Activated T-cell treated with anti-CD3 and anti-CD28 coated beads for 24 hours (primary cell): ENCODE measurements at places on chromosomes 4 and X.

- DNase-seq: no peak
Measured at GRCh38 chrX:63503541-63503940, 152.4 kb upstream of the SPIN4 start.

DNA sequence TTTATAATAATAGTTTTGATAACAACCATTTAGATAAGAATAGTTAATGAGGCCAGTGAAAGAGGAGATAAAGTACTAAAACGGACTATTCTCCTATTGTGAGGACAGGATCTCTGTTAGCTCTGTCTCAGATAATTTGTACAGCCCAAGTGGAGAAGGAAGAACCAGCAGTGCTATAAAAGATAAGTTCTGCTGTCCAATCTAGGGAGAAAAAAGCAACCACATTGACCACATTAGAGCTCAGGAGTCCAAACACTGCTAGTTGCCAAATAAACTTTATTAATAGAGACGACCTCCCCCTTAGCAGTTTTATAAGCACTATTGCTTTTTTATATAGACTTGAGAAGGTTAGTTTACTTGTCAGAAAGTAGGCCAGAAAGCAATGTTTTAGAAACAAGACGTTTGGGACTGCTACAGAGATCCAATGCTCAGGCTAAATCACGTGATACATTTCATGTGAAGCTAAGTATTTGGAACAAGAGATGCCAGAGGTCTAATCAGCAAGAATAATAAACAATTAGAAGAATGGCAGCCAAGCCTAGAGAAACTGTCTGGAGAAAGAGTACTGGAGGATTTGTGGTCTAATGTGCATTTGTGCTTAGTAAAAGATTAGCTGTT lies 15.9 kb downstream of the IL15 start:
- no peak for DNase-seq

GRCh38 chr4:143514497-143514896 lies 995 bp downstream of the SMARCA5 start:
- DNase-seq: peak; percentile 4

GRCh38 chr4:57363346-57363745 lies 253.2 kb upstream of the IGFBP7 start:
- no peak for DNase-seq

GRCh38 chr4:178632415-178632814 lies 1190.2 kb upstream of the AGA start:
- no peak for DNase-seq

DNA sequence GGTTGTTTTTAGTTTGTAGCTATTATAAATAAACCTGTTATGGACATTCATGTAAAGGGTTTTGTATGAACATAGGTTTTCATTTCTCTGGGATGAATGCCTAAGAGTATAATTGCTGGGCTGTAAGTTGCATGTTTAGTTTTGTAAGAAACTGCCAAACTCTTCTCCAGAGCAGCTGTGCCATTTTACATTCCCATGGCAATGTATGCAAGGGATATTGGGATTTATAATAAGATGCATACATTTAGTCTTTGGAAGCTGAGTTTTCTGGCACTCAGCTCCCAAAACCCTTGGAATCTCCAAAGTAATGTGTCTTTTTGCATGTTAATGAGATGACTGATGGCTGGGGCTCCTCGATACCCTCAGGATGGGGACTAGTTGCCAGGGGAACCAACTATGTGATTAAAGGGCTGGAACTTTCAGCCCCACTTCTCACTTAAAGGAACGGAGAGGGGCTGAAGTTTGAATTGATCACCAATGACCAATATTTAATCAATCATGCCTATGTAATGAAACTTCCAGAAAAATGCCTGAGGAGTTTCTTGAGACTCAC lies 44.0 kb downstream of the SERTM2 start:
- no peak for DNase-seq

GRCh38 chr4:155978810-155979209 lies 25.1 kb upstream of the CTSO start:
- DNase-seq: no peak

GRCh38 chrX:11053351-11053750 lies 57.8 kb upstream of the HCCS start:
- DNase-seq: no peak

GRCh38 chrX:119084766-119085165 lies 12.0 kb downstream of the CT47C1 start:
- no peak for DNase-seq

- DNase-seq: no peak
Measured at GRCh38 chr4:73258436-73258685, 237 bp downstream of the ANKRD17 start.

DNA sequence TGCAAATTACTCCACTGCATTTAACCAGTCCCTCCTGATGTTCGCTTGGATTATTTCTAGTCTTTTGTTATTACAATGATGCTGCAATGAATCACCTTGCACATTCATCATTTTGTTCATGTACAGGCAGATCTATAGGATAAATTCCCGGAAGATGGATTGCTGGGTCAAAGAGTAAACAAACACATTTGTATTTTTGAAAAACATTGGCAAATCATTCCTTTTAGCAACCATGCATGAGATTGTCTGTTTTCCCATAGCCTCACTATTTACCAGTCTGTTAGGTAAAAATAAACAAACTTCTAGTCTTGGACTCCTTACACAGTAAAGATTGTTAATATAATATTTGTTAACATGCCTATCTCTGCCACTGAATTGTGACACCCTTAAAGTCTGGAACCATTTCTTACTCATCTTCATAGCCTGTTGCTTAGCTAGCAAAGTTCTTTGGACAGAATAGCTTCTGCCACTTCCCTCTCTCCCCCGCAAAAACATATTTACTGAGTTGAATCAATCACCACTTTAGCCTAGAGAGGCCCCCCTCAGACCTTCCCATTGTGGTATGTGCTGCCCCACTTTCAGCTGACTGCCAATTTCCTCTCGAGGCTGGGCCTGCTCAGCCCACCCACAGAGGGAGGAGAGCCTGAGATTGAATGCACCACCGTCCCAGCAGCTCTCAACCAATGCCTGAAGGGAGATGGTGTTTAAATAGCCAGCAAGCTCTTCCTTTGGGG lies 108.4 kb upstream of the ATXN3L start:
- no peak for DNase-seq

GRCh38 chr4:158930639-158930972 lies 161.8 kb downstream of the FNIP2 start:
- no peak for DNase-seq

GRCh38 chr4:40672528-40673522 lies 43.2 kb upstream of the RBM47 start:
- peak; percentile 45 for DNase-seq

GRCh38 chr4:4971796-4972195 lies 47.5 kb downstream of the CYTL1 start:
- DNase-seq: no peak

DNA sequence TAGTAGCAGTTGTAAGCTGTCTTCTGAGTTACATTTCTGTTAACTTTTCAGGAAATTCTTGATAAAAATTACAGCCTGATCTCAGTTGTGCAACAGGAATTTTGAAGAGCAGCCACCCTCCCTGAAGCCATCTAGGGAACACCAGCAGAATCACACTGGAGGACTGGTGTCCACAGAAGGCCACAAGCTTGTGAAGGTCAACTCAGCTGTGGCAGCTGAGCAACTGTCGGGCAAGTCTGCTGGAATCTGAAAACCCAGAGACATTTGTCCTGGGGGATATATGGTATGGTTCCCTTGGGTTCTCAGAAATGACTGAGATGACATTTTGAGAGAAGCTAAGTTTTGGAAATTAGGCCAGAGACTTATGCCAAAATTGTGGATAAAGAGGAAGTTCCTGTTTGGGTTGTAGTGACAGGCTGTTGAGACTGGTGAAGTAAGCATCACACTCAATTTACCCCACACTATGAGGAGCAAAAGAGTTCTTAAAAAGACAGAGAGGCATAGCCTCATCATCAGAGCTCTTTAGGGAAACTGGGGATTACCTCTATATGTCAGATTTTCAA lies 78.1 kb upstream of the TNIP3 start:
- no peak for DNase-seq

GRCh38 chr4:80875642-80876041 lies 154.9 kb upstream of the BMP3 start:
- DNase-seq: no peak

- DNase-seq: no peak
Measured at GRCh38 chr4:40178672-40179071, 18.2 kb upstream of the RHOH start.

DNA sequence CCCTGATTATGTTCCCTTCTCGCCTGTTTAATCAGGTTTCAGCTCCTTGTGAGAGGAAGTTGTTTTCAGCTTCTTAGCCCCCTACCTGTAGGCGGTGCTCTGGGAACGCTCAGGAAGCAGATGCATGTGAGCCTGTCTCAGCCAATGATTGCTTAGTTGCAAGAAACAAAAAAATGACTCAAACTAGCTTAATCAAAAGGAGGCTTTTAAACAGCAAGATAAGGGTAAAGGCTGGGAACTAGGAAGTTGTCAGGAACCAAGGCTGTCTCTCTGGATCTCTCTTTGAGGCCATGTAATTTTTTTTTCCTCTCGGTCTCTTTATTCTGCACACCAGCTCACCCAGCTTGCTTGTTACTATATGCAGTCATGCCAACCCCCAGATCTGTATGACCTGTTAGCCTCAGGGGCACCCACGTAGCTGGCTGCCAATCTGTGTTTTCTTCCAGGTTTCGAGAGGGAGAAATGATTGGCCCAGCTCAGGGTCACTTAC lies 109.1 kb downstream of the PTTG2 start:
- DNase-seq: peak; percentile 10

DNA sequence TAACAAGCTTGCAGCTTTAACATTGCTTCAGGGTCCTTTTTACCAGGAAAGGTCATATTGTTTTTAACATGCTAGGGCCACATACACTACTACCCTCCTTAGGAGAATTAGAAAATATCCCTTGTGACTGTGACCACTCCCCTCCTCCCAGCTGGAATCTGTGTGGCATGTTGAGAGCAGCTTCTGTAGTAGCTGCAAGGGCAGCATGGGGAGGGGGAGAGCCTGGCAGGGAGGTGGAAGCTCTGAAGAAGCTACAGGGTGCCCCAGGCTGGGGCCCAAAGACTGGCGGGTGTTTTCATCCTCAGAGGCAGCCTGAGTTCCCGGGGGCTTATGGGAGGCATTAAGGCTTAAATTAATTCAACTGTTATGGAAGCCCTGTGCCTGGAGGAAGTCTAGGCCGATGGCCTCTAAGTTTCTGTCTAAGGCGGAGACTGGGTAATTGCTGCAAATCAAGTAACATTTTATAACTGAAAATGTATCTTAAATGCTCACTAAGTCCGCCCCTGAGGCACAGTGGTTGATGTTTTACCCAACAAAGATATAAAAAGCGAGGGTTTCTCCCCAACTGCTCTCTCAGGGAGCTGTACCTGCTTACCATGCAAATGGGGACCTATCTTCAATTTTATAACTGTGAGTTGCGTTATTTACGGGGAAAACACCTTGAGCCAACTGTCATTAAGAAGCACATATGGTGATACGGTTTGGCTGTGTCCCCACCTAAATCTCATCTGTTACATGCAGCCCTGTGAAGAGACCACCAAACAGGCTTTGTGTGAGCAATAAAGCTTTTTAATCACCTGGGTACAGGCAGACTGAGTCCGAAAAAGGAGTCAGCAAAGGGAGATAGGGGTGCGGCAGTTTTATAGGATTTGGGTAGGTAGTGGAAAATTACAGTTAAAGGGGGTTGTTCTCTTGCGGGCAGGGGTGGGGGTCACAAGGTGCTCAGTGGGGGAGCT lies 37.4 kb upstream of the STS start:
- DNase-seq: no peak

- DNase-seq: no peak
Measured at GRCh38 chrX:115093191-115093590, 75.8 kb upstream of the IL13RA2 start.

DNA sequence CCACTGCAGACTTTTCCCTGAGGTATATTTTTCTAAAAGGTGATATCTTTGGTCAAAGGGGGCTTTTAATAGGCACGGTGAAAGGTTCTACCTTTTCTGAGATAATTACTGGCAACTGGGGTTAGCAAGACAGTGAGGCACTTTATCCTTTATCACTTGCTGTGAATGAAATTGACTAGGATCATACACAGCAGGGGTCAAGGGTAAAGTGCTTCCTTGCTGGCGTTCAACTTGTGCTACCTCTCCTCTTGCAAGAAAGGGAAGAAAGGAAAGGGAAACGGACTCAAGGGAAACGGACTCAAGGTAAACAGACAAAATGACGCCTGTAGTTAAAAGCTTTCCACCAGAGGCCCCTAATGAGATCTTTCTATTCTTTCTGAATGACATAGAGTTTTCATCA lies 78.6 kb upstream of the RAPGEF2 start:
- no peak for DNase-seq

GRCh38 chrX:63349307-63349706 lies 1.8 kb downstream of the SPIN4 start:
- no peak for DNase-seq
